ENCODE measurements at places on chromosomes 2 and 18.

GRCh38 chr2:205527801-205528200 lies 154.5 kb upstream of the NRP2 start:
- no peak for DNase-seq

GRCh38 chr2:85111819-85112281 lies 21.3 kb upstream of the TCF7L1 start:
- DNase-seq: no peak

- DNase-seq: no peak
Observed at GRCh38 chr18:36211612-36212065, 24.3 kb downstream of the MOCOS start.

DNA sequence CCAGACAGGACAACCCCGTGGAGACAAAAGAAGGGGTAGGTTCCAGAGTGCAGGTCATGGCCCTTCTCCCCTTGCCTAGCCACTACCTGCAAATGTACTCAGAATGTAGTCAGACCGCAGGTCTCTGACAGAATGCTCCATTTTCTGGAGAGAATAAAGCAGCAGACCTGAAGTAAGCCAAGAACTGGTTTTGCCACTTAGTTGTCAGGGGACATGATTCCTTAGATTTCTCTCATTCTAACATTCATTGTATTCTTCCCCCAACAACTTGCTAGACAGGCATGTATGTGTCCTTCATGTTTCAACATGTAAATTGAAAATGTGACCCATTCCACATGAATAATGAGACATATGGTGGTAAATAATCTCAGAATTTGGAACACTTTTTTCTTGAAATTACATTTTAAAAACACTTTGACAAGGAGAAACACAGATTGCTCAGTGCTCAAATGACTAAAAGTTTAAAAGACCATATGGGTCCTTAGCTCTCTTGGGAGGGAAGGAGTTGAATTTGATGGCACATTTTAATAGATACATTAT lies 142.4 kb downstream of the CCBE1 start:
- DNase-seq: no peak

DNA sequence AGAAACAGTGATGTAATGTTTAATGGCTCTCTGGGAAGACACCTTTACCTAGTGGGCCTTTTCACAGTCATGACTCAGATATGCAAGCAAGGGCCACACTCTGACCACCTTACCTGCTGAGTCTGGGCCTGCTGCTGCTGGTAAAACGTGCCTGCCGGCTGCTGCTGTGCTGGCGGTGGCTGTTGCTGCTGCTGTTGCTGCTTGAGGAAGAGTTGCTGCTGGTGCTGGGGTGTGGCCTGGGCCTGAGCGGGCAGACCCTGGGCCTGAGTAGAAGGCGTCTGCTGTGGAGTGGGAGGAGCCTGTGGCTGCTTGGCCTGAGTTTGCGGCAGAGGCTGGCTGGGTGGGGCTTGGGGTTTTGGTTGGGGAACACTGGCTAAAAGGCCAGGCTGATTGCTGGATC lies 81.6 kb upstream of the NFU1 start:
- DNase-seq: no peak

GRCh38 chr2:44553456-44553855 lies 191.7 kb downstream of the CAMKMT start:
- DNase-seq: no peak

DNA sequence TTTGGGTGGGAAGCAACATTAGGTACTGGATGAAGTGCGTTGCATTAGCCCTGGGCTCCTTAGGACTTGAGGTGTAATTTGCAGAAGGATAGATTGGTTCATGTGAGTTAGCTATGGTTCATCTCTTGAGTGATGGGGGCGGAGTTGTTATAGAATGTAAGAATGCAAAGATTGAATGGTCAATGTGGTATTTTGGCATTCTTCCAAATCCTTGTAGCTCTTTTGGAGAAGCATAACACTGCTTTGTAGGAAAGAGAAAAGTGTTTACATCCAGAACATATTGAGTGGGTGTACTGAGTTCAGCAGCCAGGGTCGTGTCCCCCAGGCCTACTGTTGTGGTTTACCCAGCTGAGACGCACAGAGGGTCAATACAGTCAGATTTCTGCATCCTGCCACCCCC lies 173.5 kb downstream of the FMNL2 start:
- no peak for DNase-seq

- DNase-seq: peak; percentile 9
Observed at GRCh38 chr2:160522951-160523710, 29.5 kb upstream of the RBMS1 start.

- DNase-seq: no peak
Observed at GRCh38 chr18:77206676-77207374, 42.8 kb upstream of the GALR1 start.

Measured in activated CD4-positive, alpha-beta T cell treated with anti-CD3 and anti-CD28 coated beads, Interleukin-2, amount 50 U/mL, for 16 hours (primary cell).